Activated naive CD4-positive, alpha-beta T cell treated with anti-CD3 and anti-CD28 coated beads, Interleukin-2, amount 10 ng/mL, durations not matched to agents 5 hours and 36 hours (primary cell): ENCODE measurements at places on chromosomes 3 and 15. TPM values are rescaled to one million over a fixed set of nuclear protein-coding genes. Genes with fewer than 3 reads are reported as not detected.

Gene AADAC
- total RNA-seq: not detected

Gene LYZL4
- not detected for total RNA-seq

Gene CAV3
- not detected for total RNA-seq

Gene HESX1
- 0.24 TPM for total RNA-seq

Gene ZPLD1
- total RNA-seq: not detected

Gene C2CD4A
- total RNA-seq: not detected

Gene HMG20A
- total RNA-seq: 57.0 TPM

Gene TMEM45A
- 0.19 TPM for total RNA-seq

Gene IL16
- 319 TPM for total RNA-seq

Gene COMMD4
- total RNA-seq: 83.3 TPM

Gene HEXA
- 114 TPM for total RNA-seq

Gene LTK
- 0.17 TPM for total RNA-seq

Gene MUC20
- 3.2 TPM for total RNA-seq

Gene IQCF6
- total RNA-seq: not detected

Gene BSN
- 0.03 TPM for total RNA-seq

Gene PPM1L
- 4.9 TPM for total RNA-seq

Gene HTR3E
- not detected for total RNA-seq

Gene SI
- total RNA-seq: not detected

Gene PLSCR4
- not detected for total RNA-seq

Gene ZDHHC3
- total RNA-seq: 42.8 TPM

Gene ERICH6
- 0.36 TPM for total RNA-seq
